Stimulated activated CD4-positive, alpha-beta T cell treated with anti-CD3 and anti-CD28 coated beads, TNF-alpha, amount 100 ng/mL, for 48 hours (primary cell): ENCODE measurements at places on chromosomes 4 and X.

DNA sequence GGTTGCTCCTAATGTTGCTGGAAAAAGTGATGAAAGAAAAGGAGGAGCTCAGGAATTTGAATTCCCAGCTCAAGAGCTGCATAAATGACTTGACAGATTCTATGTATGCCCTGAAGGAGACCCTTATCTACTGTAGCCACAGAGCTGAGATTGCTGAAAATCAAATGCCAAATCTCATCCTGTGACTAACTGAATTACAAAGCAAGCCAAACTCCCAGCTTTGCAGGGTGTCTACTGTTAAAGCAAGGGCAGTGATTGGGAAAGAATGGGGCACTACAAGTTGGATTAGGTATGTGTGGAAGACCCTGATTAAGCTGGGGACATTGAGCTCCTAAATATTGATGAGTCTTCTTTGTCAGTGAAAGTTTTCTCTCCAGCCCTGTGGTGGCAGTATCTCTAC lies 20.8 kb upstream of the SMIM9 start:
- no peak for DNase-seq

DNA sequence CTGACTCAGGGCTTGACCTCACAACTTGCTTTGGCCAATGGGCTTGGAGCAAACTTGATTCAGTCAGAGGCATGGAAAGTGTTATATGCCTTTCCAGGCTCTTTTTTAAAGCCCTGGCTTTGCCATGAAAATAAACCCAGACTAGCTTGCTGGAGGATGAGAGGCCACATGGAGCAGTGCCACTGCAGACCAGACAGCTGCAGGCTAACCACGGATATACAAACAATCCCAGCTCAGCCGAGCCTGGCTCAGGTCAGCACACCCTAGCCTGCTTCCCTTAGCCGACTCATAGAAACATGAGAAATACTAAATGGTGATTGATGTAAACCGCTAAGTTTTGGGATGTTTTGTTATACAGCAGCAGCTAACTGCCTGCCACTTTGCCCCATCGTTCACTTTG lies 345.1 kb downstream of the ARHGAP10 start:
- no peak for DNase-seq

DNA sequence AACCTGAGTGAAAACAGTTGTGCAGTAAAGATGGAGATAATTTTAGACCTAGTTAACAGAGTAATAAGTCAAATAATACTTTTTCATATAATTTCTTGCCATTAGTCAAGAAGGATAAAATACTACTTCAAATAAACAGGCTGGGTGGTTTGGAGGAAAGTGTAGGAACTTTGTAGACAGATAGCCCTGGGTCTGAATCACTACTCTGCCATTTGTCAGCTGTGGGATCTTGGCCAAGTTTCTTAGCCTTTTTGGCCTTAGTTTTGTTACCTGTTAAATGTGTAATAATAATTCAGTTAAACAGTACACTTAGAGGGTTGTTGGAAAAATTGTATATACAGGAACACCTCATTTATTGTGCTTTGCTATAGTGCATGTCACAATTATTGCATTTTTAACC lies 163.7 kb downstream of the NPNT start:
- DNase-seq, result no peak

GRCh38 chrX:15849555-15849954 lies 5.1 kb downstream of the AP1S2 start:
- no peak for DNase-seq

- no peak for DNase-seq
Observed at GRCh38 chr4:81257021-81257420, 42.0 kb upstream of the PRKG2 start.

DNA sequence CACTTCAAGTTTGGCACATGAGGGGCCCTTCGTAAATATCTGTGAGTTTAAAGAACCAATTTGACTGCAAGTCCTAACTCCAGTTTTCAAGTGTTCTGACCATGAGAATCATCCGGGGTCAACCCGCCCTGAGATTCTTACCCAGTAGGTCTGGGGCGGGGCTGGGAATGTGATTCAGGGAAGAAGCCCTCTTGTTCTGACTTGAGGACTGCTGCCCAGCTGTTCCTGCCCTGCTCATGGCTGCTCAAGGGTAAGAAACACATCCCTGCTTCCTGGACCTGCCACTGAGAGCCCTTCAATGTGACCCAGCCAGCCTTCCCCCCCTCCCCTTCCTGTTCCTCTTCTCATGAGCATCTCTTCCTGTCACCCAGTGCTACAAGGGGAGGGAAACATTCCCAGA lies 92.7 kb upstream of the PGRMC2 start:
- no peak for DNase-seq

DNA sequence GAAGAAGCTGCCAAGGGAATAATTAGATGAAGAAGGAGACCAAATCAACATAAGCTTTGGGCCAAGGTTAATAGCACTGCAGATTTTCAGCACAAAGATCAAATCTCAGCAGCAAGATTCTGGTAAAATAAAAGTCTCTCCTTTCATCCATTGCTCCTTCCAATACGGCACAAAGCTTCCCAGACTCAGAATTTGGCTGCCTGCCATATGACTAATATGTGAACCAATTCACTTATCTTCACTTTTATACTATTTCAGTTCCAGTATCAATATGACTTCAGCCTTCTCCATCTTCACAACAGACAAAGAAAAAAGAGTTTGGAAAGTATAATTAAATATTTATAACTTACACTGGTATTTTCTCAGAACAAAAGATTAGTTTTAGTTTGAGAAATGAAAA lies 978.3 kb upstream of the GRID2 start:
- no peak for DNase-seq

- no peak for DNase-seq
Observed at GRCh38 chr4:118917582-118917981, 28.9 kb downstream of the SYNPO2 start.

GRCh38 chr4:29131304-29131703 lies 1588.9 kb upstream of the PCDH7 start:
- no peak for DNase-seq

DNA sequence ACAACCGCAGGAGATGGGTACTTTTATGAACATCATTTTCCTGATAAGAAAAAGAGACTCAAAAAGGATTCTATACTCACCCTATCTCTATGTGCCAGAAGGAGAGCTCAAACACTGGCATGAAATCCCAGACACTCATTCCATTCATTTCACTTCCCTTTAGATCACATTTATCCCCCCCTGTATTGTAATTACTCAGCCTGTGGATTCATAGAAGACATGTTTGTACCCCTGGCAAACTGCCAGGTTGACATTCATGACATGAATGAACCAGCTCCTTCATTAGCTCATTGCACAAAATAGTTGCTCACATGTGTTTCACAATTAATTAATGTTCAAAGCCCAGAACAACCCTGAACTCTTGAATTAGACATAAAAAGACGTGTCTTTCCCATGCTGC lies 4.9 kb downstream of the SMR3A start:
- DNase-seq, result no peak

GRCh38 chr4:107255596-107255995 lies 219.5 kb upstream of the DKK2 start:
- no peak for DNase-seq

- no peak for DNase-seq
Observed at GRCh38 chr4:27886120-27886519, 1025.5 kb downstream of the STIM2 start.

DNA sequence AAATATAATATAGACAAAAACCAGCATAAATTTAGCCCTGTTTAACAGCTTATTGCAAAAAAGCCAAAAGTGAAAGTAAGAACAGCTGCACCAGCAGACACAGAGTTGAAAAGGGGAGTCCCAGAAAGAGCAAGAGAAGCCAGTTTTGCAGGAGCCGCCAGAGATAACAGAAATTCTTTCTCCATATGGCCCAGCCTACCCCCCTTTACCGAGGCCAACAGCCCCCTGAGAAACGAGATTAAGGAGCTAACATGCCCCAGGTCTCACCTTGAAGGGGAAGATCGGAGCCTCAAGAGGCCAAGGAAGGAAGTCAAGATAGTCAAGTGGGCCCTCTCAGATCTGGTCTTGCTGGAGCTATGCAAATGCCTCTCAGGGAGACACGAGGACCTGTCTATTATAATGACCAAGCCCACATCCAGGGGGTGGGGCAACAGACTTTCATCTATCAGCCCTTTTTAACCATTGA lies 4.8 kb downstream of the ACOX3 start:
- no peak for DNase-seq

GRCh38 chrX:154374313-154375155 lies at the start of gene FLNA:
FLNA (minus strand) TSS chrX:154374634; CDS start chrX:154371245, 3,389 bp downstream.
- DNase-seq, result no peak

GRCh38 chr4:54498661-54499111 lies 159.1 kb upstream of the KIT start:
- DNase-seq, result no peak

- DNase-seq, result no peak
Observed at GRCh38 chrX:42089031-42089430, 165.7 kb upstream of the CASK start.

GRCh38 chrX:12974305-12974795 lies 560 bp upstream of the TMSB4X start:
- DNase-seq, result no peak

- DNase-seq, result no peak
Observed at GRCh38 chr4:90876296-90876695, 749.1 kb downstream of the CCSER1 start.

DNA sequence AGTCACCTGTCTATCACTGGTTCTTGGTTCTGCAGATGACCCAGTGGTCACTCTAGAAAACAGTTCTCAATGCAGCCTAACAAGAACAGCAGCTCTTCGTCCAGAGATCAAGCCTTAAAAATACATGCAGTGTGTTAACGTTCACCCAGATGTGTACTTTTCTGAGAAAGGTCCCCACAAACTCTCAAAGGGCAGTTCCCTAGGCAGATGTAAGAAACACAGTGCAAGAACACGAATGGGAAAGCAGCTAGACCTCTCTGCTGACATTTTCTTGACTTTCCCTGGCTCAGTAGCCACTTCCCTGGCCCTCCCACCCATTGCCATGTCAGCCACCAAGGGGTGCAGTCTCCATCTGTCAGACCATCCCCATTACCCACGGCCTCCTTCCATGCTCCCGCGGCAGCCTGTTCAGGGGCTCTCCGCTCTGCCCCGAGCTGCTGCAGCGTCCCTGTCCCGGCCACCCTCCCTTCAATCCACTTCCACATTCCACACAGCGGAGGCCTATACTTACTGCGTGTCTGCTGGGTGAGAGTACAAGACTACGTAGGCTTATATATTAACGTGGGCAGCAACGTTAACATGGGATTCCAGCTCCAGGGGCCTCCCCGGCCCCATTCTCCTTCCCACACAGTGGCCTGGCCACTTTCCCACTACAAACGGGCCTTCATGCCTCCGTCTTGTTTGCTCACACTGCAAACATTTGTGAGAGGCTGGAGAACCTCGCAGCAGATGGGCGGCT lies 34.3 kb downstream of the IRF2 start:
- no peak for DNase-seq

GRCh38 chr4:180571516-180572055 lies 1671.6 kb upstream of the TENM3 start:
- no peak for DNase-seq

GRCh38 chr4:123699880-123700771 lies 303.5 kb downstream of the SPRY1 start:
- no peak for DNase-seq

GRCh38 chr4:41160012-41160789 lies 54.1 kb downstream of the APBB2 start:
- no peak for DNase-seq

DNA sequence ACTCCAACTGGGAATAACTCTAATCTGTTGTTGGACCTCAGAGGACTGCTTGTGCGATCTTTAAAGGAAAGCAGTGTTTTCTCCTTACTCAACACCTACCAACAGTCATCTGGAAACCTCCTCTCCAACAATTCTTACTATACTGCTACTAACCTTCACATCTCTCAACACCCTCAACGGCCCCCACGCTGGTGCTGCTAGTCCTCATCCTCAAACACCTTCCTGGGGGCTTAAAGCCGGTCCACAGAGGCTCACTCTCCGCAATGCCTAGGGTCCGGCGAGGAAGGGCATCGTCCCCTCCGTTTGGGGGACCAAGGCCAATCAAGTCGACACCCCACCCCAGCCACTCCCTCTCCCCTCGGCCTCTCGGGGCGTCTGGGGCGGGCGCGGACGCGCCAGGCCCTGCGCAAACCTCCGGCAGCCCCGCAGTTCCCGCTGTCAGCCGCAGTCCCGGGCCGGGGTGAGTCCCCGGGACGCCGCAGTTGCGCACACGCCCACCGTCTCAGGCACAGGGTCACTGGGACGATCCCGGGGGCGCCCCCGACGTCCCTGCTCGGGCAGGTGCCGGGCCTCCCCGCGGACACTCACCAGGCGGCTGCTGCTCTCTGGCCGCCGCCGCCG lies 418 bp downstream of the TAB3 start:
- DNase-seq, result no peak

DNA sequence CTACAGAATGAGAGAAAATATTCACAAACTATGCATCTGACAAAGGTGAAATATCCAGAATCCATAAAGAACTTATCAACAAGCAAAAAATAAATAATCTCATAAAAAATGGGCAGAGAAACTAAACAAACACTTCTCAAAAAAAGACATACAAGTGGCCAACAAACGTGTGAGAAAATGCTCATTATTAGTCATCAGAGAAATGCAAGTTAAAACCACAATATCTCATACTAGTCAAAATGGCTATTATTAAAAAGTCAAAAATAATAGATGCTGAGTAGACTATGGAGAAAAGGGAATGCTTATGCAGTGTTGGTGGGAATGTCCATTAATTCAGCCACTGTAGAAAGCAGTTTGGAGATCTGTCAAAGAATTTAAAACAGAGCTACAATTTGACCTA lies 533.3 kb downstream of the TMA16 start:
- no peak for DNase-seq

DNA sequence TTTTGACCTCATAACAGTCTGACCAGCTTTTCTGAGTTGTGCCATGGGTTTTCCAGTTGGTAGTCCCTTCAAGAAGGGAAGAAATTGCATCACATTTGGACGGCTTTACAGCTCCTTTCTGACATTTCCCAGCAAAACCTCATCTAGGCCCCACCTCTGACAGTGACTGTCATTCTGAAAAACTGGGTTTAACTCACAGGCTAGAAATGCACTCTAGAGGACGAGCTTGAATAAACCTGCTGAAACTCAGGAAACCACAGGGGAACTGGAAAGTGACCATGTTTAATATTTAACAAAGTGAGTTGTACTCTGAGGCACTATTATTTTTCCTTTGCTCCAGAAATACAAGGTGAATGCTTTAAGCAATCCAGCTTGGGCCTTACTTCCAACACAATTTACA lies 434.3 kb upstream of the RASGEF1B start:
- no peak for DNase-seq

- DNase-seq, result no peak
Observed at GRCh38 chrX:118579417-118579816, 83.8 kb downstream of the DOCK11 start.

DNA sequence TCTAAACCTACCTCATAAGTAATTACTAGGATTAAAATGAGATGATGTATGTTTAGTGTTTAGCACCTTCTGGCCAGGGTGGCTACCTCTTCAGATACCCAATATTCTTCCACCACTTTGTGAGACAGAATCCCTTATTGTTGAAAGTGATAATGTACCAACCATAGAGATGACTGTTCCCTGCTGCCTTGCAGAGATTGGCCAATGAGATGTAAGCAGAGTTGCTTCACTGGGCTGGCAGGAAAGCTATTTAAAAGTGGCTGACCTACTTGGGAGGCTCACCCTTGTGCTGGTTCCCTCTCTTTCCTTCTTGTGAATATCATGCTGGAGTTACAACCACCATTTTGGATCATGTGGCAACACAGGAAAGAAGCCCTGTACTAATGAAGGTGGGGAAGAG lies 58.9 kb downstream of the TMEM154 start:
- DNase-seq, result no peak
